ENCODE measurements at places on chromosomes 6 and 20.

GRCh38 chr20:20571068-20571780 is 141.2 kb downstream of the RALGAPA2 start:
- DNase-seq: no peak

GRCh38 chr6:104580452-104580851 is 279.3 kb downstream of the HACE1 start:
- DNase-seq: no peak

- DNase-seq: no peak
Measured at GRCh38 chr6:47653706-47654105, 44.7 kb upstream of the ADGRF4 start.

DNA sequence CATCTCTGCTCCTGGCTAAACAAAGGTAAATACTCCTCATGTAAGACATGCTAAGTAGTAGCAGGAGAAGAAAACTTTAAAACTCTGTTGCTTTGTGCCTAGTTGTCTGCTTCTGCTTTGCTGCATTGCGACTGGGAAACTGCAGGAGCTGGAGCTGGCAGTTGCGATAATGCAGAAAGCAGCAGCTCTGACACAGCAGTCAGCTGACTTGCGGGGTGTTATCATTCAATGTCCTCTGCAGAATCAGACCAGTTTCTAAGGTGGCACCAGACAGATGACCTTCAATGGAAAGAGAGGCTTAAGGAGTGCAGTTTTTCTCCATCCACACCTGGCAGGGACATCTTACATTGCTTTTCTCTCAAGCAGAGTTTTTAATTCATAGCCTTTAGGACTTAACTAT is 69.9 kb upstream of the SOX4 start:
- DNase-seq: no peak

DNA sequence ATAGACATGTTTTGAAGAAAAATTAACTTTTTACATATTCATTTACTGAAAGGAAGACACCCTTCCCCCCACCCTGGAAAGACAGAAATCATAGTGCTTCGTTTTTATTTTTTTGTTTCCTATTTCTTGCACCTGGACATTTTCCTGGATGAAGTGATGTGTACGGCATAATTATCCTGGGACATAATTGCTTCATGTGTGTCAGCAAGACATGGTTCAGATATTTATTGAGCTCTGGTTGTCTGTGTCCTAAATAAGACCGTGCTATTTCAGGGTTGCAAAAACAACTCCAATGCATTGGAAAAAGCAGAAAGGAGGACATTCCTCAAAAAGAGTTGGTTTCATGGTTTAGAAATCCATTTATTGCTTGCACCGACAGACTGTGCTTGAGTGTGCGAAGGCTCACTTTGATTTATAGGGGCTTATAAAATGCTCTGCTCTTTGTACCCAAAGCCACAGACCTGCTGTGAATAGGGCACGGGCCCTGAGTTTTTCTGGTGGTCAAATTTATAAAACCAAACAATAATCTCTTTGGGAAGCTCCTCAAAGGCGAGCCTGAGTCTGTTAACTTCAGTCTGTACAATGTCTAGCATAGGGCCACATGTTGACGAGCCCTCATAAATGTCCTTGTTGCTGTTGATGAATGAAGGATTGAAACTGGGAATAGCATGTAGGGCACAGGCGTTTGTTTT is 179.5 kb downstream of the SOX4 start:
- no peak for DNase-seq

DNA sequence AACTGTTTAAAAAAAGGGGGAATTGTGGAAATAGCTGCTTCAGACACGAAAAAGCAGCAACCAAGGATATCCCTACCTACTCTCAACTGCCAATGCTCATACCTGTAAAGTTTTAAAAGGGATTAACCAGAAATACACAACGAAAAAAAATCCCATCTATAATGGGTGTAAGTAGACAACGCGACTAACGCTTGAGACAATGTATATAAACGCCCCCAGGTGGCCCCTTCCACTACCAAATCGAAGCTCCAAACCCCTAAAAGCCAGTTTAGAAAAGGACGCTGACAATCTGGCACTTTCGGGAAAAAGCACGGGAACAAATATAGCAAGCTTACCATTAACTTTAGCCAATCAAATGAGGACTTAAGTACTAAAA is 94.5 kb upstream of the BTN3A2 start:
- DNase-seq: no peak

- DNase-seq: no peak
Measured at GRCh38 chr6:45718131-45718530, 297.5 kb downstream of the CLIC5 start.

DNA sequence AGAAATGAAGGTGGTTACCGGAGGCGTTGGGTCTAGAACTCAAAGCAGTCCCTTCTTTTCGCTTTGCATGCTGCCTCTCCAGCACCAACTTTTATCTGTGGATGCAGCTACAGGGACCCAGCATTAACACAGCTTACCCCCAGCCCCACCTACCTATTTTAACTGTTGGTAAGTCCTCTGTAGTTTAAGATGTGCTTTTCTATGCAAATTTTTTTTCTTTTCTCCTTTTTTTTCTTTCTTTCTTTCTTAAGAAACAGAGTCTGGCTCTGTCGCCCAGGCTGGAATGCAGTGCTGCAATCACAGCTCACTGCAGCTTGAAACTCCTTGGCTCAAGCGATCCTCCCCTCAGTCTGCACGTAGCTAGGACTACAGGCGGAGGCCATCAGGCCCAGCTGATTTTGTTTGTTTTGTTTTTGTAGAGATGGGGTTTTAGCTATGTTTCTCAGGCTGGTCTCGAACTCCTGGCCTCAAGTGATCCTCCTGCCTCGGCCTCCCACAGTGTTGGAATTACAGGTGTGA is 6.5 kb upstream of the USP45 start:
- peak; percentile 26 for DNase-seq

DNA sequence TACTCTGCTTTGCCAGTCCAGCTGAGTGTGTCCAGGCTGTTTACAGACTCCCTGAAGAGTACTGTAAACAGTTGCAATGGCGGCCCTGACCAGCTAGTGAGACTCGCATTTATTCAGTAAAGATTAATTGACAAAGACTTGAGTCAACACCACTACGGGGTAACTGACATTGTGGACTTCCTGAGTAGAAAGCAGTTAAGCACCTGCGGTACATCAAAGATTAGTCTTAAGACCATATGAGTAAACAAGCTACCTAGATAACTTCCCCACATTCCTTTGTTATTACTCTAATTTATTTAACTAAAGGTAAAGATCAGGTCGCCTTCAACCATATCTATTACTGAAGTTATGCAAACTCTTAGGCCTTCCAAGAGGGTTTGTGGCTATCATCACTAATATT is 12.6 kb downstream of the VPS52 start:
- DNase-seq: no peak

GRCh38 chr6:160933256-160933655 is 58.3 kb upstream of the MAP3K4 start:
- DNase-seq: no peak

GRCh38 chr6:69865126-69865525 is 1.2 kb upstream of the COL19A1 start:
- DNase-seq: peak; percentile 18

- no peak for DNase-seq
Measured at GRCh38 chr6:17408081-17408480, 14.7 kb downstream of the CAP2 start.

Data from GM04504 (cell line).